ENCODE measurements at places on chromosomes 4 and X.
A peak's percentile ranks its signal among the peaks of the same experiment; 100 is the strongest.

DNA sequence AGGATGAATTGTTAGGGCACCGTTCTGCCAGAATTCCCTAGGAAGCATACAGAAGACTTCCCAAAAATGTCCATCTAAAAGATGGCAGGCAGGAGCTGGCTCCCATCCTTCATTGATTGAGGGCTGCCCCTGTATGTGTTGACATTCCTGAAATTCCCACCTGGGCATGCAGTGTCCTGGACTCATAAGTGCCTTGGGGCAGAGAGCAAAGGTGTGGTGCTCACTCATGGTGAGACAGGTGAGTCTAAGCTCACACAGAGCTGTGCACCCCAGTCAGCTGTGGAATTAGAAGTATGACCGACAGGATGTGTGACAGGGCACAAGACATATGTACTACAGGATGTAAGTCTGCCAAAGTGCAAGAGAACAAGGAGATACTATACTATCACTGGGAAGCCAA lies 271.9 kb downstream of the MID1IP1 start:
- peak; percentile 64 for DNase-seq

DNA sequence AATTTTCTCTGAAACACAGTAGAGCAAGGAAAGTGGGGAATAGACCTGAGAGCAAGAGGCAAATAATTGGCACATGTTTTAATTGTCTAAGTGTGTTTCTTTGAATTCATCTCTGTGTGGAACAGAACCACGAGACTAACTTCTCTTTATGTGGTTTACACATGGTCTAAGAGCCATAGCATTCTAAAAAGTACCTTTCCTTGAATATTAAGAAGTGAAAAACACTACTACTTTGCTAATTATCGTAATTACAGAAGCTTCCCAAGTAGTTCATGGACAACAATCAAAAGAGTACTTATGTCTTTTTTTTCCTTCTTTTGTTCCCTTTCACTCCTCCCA lies 2.9 kb upstream of the CYBB start:
- no peak for DNase-seq

GRCh38 chr4:155578726-155579370 lies 87.8 kb upstream of the GUCY1A1 start:
- DNase-seq = no peak

DNA sequence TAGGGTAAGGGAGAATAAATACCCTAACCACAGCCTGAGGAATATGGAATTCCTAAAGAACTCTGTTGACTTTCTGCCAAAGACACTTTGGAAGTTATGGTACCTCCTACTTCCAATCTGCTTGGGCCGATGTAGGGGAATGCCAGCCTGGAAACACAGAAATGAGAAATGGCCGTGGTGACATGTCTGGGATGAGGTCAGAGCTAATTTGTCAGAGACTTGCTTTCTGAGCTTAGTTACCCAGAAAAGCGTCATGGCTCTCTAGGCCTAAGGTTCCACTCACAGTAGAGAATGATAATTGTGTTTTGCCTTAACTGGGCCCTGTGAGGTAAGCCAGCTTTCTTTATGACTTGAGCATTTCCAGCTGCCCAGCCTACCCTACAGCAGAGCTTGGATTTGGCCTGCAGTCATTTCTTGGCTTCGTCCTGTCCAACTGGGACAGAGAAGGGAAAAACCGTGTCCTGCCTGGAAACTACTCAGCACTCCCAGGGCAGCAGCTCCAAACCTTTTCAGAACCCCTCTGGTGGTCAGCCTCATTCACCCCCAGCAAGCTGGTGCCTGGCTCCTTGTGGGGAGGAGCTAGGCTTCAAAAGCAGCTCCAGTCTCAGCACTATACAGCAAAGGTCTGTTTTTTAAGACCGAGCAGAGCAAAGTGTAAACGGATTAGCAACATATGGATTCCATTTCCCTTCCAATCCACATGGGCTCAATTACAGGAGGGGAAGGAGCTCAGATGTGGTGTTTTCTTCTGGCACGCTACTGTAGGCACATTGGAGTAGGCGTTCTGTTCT lies 92.3 kb downstream of the RLIM start:
- DNase-seq = no peak

DNA sequence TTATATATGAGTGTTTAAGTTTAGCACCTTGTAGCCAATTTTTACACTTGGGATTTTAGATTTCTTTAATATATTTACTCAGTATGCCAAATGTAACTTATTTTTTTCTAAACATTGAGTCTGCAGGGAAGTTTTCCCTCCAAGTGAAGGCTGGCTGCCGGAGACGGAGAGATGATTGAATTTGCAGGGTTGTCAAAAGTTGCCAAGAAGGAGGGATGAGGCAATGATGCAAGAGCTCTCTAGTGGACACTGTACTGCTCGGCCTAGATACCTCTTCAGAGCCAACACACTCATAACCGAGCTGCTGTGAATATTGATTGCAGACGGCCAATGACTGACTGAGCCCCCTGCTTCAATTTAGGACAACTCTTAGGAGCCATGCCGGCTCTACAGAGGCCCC lies 318.6 kb upstream of the CASK start:
- no peak for DNase-seq

- DNase-seq = no peak
Observed at GRCh38 chrX:40827331-40827730, 92.0 kb upstream of the MED14 start.

DNA sequence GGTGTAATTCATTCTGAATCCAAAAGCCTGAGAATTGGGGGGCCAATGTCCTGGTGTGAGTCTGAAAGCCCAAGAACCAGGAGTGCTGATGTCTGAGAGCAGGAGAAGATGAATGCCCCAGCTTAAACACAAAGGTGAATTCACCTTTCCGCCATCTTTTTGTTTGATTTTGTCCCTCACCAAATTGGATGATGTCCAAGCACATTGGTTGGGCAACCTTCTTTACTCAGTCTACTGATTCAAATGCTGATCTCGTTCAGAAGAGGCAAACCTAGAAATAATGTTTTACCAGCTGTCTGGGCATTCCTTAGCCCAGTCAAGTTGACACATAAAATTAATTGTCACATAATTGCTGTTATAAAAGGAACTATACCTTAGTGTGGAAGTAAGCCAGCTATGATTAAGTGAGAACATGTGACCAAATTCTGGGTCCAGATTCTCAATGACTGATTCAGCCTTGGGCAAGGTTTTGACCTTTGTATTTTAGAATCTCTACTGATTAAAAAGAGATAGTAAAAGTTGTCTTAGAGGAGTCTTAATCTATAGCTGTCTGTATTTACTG lies 34.5 kb upstream of the SLC4A4 start:
- DNase-seq = no peak

- DNase-seq = no peak
Observed at GRCh38 chrX:9876201-9876600, 90.0 kb downstream of the SHROOM2 start.

- DNase-seq = no peak
Observed at GRCh38 chrX:42102586-42103282, 179.4 kb upstream of the CASK start.

- peak; percentile 18 for DNase-seq
Observed at GRCh38 chr4:39044956-39045826, 13.0 kb upstream of the TMEM156 start.

All from mammary epithelial cell (primary cell).